ENCODE measurements at places on chromosomes 4 and X.

- no peak for DNase-seq
Measured at GRCh38 chr4:97593248-97593647, 550.0 kb downstream of the STPG2 start.

DNA sequence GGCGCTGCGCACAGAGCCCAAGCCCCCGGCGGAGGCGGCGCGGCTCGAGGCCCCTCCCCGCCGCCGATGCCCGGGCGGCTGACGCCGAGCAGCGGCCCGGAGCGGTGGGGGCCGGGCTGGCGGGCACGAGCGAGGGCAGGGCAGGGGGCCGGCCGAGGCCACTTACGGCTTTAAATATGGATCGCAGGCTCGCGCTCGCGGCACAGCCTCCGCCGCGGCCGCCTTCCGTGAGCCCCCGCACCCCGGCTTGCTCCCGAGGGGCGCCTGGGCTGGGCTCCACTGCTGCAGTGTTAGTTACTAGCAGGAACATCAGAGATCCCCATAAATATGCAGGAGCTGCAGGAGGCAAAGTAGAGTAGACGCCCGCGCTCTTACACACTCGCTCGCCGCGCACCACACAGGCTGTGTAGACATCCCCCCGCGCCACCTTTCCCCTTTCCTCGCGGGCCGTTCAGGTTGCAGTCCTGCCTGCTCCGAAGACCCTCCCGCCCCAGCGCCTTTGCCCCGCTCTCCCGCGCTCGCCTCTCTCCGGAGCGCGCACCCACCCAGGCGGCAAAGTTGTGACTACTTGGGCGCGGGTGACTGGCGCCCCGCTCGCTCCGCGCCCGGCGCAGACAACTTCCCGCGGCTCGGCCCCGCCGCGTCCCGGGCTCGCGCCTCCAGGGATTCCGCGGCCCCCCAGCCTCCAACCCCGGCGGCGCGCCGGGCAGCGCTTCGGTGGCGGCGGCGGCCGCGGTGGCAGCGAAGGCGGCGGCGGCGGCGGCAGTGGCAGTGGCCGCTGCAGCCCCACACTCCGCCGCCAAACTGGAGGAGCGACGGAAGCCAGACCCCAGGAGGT is 152.0 kb upstream of the SLC4A4 start:
- DNase-seq, result no peak

GRCh38 chrX:119072744-119073143 is at the start of gene CT47C1:
Gene CT47C1 (plus strand): TSS chrX:119072993. CDS start chrX:119073226, 233 bp downstream.
- no peak for DNase-seq

GRCh38 chrX:32896088-32896487 is 315.3 kb downstream of the DMD start:
- DNase-seq, result peak; percentile 71

GRCh38 chr4:89078300-89078699 is 21.3 kb upstream of the FAM13A start:
- DNase-seq, result no peak

DNA sequence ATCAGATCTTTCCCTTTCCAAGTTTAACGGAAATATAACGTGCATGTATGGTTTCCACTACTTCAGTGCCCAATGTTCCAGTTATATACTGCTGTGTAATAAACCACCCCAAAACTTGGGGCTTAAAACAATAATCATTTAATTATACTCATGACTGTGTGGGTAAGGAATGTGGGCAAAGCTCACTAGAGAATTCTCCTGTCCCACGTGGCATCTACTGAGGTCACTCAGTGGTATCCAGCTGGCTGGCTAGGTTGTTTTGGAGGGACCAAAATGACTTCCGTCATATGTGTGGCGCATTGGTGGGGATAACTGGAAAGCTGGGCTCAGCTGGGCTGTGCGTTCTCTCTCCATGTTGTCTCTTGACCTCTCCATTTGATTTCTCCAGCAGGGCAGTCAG is 18.5 kb downstream of the ZCCHC18 start:
- DNase-seq, result no peak

GRCh38 chrX:16953606-16954211 is 7.3 kb downstream of the REPS2 start:
- no peak for DNase-seq

GRCh38 chrX:39665830-39666518 is 431.8 kb downstream of the BCOR start:
- no peak for DNase-seq

GRCh38 chr4:113881256-113881655 is 98.2 kb downstream of the ARSJ start:
- DNase-seq, result no peak

- no peak for DNase-seq
Measured at GRCh38 chrX:47991263-47992094, 12.3 kb downstream of the ZNF182 start.

DNA sequence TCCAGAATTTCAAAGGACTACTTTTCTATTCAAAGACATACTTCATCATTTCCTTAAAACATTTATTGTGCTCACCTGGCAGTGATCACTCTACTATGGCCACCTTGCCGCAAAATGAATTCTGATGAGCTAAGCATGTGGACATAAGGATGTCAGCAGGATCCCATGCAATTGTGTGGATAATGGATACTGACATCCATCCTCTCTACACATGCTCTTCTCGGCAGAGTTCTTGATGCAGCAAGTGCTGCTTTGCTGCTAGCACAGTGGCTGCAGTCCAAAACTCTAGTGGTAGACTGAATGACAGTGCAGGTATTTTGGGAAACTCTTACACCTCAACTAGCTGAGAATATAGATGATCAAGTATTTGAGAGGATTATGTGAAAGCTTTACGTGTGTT is 168.0 kb downstream of the BANK1 start:
- no peak for DNase-seq

- no peak for DNase-seq
Measured at GRCh38 chr4:115537387-115537786, 424.0 kb upstream of the NDST4 start.

DNA sequence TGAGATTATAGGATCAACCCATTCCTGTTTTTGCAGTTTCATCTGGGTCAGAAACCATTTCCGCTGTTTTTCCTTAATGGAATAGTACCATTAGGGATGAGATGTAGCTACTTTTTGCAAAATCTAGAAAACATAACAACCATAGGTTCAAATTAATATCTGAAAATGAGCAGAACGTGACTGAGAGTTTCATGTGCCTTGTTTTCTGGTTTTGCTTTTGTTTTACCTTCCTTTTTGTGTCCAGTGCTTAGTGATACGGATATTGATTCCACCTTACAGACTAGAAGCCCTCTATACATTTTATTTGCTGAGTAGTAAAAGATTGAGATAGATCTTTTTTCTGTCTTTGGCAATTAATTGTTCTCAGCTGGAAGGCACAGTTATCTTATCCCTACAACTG is 46.5 kb downstream of the SNX25 start:
- no peak for DNase-seq

DNA sequence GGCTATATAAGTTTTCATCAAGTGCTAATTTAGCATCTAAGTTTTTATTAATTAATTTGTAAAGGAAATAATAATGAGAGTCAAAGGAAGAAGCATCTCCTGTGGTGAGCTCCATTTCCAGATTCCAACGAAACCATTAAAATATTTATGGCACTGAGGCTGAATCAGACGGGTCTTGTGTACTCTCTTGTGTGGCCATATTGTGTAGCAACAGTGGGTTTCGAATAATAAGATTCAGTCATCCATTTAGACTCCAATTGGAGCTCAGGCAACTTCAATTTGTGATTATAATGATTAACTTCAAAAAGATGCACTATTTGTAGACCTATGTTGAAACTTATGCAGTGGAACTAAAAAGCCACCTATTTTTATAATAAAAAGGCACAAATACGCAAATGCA is 82.4 kb downstream of the SNCA start:
- no peak for DNase-seq

DNA sequence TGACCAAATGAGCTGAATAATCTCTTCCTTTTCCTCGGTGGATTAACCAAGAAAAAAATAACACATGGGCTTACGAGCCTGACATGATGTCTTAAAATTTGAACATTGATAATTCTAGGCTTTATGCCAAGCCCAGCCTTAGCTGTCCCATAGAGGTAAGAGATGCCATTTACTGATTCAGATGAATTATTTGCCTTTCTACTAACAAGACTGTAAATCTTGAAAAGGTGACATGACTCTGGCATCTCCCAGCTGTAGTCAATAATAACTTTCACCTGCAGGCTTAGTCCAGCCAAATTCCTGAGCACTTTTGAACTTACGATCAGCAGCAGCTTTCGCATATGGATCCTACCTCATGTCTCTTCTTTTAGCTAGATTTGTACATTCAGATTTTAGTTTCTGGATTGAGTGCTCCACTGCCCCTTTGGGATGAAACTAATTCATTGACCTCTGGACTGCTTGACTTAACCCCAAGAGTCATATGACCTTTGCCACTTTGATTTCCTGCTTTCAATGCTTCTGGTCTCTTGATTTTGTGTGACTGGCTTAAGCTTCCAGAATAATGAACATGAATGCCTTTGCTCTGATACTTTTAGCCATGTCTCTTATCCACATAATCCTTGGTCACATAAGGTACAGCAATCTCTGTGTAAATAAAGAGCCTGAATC is 876.4 kb upstream of the SLIT2 start:
- DNase-seq, result no peak

GRCh38 chr4:166777760-166778159 is 456.5 kb downstream of the SPOCK3 start:
- DNase-seq, result no peak

GRCh38 chr4:101696276-101697010 is 94.1 kb upstream of the BANK1 start:
- DNase-seq, result no peak

DNA sequence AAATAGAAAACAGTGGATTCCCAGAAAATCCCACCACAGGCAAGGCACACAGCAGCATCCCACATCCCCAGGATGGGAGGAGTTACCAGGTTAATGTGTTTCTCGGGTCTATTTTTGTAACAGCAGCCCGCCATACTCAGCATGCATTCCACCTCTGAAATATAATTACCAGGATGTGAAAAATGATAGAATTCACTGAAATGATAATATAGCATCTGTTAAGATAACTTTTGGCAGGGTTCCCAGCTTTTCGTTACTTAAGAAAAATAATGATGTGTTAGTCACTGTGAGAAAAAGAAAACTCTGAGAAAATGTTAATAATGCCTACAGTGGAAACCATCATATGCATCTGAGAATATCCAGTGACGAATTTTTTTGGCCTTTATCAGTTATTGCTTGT is 87.1 kb downstream of the VCX2 start:
- DNase-seq, result peak; percentile 24

DNA sequence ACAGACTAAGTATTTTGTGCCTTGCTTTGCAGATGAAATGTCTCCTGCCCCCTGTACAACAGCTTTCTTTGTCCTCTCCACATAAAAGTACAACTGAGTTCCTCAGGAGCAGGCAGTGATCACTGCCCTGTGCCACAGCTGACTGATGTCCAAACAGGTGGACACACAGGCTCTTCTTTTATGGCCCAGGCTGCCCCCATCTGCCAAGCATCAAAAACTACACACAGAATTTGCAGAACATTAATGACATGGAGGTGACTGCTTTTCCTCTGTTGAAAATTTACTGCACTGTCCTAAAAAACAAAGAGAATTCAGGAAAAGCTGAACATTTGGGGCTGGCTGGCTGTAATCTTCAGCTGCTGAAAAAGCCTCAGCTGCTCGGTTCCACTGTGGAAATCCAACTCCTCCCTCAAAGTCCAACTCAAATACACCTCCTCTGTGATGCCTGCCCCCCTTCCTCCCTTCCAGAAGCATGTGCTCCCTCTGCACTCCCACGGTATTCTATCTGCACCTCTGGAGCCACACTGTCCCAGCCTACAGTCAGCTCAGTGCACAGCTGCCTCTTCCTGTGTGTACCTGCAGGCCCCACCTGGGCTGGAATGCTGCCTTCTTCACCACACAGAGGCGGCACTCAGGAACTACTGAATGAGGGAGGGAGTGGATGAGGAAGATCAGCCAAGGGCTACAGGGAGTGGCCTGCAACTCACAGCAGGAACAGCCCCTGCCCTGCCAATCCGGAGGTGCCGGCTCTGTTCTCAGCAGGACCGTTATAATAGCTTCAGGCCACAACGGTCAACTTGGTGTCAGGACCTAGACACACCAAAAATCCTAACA is 10.3 kb downstream of the AFAP1 start:
- DNase-seq, result no peak

GRCh38 chrX:103635436-103635835 is 6.7 kb downstream of the TCEAL1 start:
- DNase-seq, result no peak

GRCh38 chr4:111066447-111066846 is 443.6 kb upstream of the PITX2 start:
- DNase-seq, result no peak

- DNase-seq, result no peak
Measured at GRCh38 chr4:115165503-115165902, 52.1 kb upstream of the NDST4 start.

- DNase-seq, result no peak
Measured at GRCh38 chrX:153476666-153477363, 6.4 kb upstream of the HAUS7 start.

GRCh38 chrX:131818297-131818936 is 204.7 kb upstream of the STK26 start:
- DNase-seq, result no peak

DNA sequence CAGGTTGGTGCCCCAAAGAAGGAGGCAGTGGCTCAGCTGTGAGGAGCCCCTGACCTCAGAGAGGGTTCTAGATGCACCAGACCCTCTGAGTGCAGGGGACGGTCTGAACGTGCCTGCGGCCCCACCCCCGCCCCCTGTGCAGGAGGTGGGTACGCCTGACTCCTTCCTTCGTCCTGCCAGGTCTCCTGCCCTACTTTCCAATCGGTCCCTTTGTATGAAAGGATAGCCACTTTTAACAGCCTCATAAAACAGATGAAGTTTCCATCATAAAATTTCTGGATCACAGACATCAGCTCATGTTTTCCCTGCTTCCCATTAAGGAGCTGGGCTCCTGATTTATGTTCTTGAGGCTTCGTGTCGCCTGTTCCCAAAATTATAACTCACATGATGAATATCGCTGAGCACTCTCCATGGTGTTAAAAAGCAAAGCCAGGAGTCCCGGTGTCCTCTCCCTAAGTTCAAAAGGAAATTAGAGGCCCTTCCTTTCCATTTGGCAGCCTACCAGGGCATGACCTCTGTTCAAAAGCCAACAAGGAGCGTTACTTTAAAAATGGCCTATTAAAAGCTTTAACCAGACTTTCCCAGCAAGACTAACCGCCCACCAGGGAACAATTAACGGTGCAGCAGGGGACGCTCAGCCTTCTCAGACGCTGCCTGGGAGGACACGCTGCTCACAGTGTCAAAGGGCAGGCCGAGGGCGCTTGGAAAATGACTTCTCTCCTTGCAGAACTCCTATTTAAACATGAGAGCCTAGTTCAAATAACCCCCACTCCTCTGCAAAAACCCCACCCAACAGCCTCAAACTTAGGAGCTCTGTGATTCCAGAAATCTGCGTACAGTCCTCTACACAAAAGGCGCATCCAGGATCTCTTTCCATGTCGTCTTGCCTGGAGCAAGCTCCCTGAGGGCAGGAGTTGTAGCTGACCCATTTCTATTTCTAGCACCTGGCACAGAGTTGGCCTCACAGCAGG is 181.9 kb downstream of the AFAP1 start:
- no peak for DNase-seq

- no peak for DNase-seq
Measured at GRCh38 chrX:111348429-111348828, 63.6 kb downstream of the DCX start.

GRCh38 chr4:17613761-17614415 is 553 bp upstream of the MED28 start:
- no peak for DNase-seq

All from NCI-H2081 treated with DMSO at 0.1 percent for 48 hours (cell line).